ENCODE measurements at places on chromosomes 5 and 9. TPM values are rescaled to one million over a fixed set of nuclear protein-coding genes. Genes with fewer than 3 reads are reported as not detected.
A peak's percentile ranks its signal among the peaks of the same experiment; 100 is the strongest.

GRCh38 chr5:138901716-138902115 is 26.6 kb upstream of the LRRTM2 start:
- peaks cover 6% of the 10 kb centered on the region for H3K4me1 ChIP-seq
- no peak overlapping the region for H3K4me3 ChIP-seq
- no peak overlapping the region for H3K27ac ChIP-seq
- H3K36me3 ChIP-seq: peaks cover 15% of the 10 kb centered on the region
- DNase-seq: no peak

- H3K36me3 ChIP-seq: no peaks in the 10 kb centered on the region
- peak; percentile 26 for DNase-seq
- H3K27ac ChIP-seq: no peak overlapping the region
- no peaks in the 10 kb centered on the region for H3K4me1 ChIP-seq
- no peaks in the 10 kb centered on the region for H3K27me3 ChIP-seq
Observed at GRCh38 chr9:108416324-108416723, 439.5 kb downstream of the ACTL7B start.

DNA sequence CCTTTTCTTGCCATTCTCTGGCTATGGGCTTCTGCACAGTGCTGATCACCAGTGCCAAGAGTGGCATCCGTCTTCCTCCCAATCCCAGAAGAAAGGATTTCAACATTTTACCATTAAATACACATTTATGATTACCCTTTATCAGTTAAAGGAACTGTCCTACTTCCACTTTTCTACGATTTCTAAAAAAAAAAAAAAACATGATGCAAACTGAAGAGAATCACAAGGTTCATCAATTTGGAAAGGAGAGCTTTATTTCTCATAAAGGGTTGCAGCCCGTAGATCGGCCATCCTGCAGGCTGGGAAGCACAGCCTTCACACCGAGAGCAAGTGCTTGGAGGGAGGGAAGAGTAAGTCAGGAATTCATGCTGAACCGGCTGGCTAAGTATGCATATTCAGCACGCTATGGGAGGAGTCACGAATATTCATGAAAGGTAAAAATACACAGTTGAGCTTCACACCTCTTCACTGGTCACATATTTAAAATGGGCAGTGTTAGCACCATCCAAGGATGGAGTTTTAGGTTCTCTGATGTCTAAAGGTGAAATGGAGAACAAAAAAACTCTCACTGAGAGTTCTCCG is 52.5 kb upstream of the SEMA4D start:
- peak; percentile 51 for DNase-seq
- no peaks in the 10 kb centered on the region for H3K36me3 ChIP-seq
- H3K4me3 ChIP-seq: no peak overlapping the region
- H3K27me3 ChIP-seq: no peaks in the 10 kb centered on the region

- H3K27me3 ChIP-seq: no peaks in the 10 kb centered on the region
- peaks cover 5% of the 10 kb centered on the region for H3K4me1 ChIP-seq
- H3K36me3 ChIP-seq: no peaks in the 10 kb centered on the region
- no peak overlapping the region for H3K27ac ChIP-seq
Observed at GRCh38 chr5:82850393-82850792, 226.8 kb downstream of the TMEM167A start.

GRCh38 chr9:120928483-120929228 is 2.1 kb upstream of the TRAF1 start:
- H3K27ac ChIP-seq: no peak overlapping the region
- H3K27me3 ChIP-seq: peaks cover 15% of the 10 kb centered on the region
- H3K4me1 ChIP-seq: peaks cover 44% of the 10 kb centered on the region
- peak overlapping the region; percentile 93 for H3K4me3 ChIP-seq
- DNase-seq: peak; percentile 76

- H3K27ac ChIP-seq: no peak overlapping the region
- no peaks in the 10 kb centered on the region for H3K4me1 ChIP-seq
- no peaks in the 10 kb centered on the region for H3K27me3 ChIP-seq
- no peaks in the 10 kb centered on the region for H3K36me3 ChIP-seq
- peak; percentile 63 for DNase-seq
Observed at GRCh38 chr5:78162253-78162862, 132.1 kb downstream of the AP3B1 start.

DNA sequence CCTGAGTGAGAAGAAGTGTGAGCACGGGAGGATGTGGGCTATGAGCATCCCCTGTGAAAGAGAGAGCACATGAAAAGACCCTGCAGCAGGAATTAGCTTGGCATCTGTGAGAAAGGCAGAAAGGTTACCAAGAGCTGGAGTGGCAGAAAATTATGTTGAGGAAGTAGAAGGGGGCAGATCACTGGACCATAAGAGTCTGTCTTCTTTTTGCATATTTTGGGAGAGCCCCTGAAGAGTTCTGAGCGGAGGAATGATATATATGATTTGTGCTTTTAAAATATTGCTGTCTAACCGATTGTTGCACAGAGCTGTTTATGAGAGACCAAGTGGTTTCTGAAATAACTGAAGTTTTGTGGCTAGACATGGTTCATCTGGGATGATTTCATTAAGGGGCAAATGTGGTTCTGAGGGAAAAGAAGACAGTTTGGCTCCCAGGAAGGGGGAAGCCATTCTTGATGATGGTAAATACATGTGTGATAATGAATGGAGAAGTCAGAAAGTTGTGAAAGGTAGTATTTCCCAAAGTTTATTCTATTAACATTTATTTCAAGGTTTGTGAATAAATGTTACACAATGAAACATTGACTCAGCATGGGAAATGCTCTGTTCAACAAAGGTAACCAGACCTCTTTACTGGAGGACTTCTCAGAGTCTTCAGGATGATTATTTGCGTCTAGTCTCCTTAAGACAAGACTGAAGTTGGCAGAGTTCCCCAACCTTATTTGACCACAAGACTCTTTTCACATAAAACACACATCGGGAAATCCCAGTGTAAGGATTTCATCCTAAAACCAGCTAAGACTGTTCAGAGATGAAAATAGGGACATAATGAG is 31.5 kb upstream of the ADRB2 start:
- no peaks in the 10 kb centered on the region for H3K27me3 ChIP-seq
- no peak for DNase-seq
- no peaks in the 10 kb centered on the region for H3K36me3 ChIP-seq
- H3K27ac ChIP-seq: no peak overlapping the region

- DNase-seq: no peak
- no peak overlapping the region for H3K27ac ChIP-seq
- H3K4me3 ChIP-seq: no peak overlapping the region
- H3K36me3 ChIP-seq: no peaks in the 10 kb centered on the region
- H3K27me3 ChIP-seq: no peaks in the 10 kb centered on the region
Observed at GRCh38 chr5:99460701-99461100, 531.9 kb upstream of the CHD1 start.

DNA sequence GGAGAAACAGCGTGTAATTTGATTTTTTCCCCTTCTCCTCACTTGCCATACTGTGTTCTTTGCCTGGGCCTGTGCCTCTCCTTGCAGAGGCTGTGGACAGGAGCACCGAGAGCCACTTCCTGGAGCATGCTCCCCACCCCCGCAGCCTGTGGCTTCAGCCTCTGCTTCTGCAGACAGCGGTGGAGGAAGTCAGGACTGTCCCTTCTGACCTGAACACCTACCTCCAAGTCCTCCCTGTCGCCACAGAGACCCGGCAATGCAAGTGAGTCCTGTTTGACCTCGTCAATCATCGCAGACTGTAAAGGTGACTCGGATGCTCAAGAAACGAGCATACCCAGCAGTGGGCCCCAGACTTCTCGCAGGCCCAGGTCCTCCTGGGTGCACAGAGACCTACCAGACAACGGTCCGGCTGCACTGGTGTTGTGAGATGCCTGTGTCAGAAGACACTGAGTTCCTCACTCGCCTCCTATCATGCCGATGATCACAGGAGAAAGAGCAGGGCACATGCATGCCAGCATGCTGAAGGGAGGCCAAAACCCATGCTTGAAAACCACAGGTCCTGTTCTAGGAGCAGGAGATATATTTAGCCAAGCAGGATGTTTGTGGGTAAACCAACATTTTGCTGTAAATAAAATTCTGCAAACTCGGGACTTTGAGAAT is 198.8 kb downstream of the AUH start:
- no peak overlapping the region for H3K27ac ChIP-seq
- peaks cover 7% of the 10 kb centered on the region for H3K4me1 ChIP-seq
- no peaks in the 10 kb centered on the region for H3K27me3 ChIP-seq
- no peak overlapping the region for H3K4me3 ChIP-seq
- no peak for DNase-seq
- no peaks in the 10 kb centered on the region for H3K36me3 ChIP-seq

DNA sequence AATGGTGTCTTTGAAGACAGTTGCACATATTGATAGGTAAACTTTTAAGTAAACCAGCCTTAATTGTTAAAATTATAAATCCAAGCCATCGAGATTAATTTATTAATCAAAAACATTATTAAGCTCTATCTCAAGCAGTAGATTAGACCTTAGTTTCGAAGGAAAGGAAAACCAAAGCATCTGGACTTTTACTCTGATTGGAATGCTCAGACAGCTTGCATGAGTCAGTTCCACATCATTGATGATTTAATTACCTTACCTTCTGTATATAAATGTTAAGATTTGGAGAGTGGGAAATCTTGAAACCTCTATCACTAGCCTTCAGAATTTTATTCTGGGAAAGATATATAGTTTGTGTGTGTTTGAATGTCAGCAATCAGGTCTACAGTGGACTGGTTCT is 23.9 kb downstream of the DCP2 start:
- peaks cover 41% of the 10 kb centered on the region for H3K36me3 ChIP-seq
- H3K4me1 ChIP-seq: peaks cover 4% of the 10 kb centered on the region
- DNase-seq: no peak
- no peak overlapping the region for H3K4me3 ChIP-seq
- H3K27me3 ChIP-seq: no peaks in the 10 kb centered on the region
- H3K27ac ChIP-seq: no peak overlapping the region

Gene MORN5
- not detected for total RNA-seq

Gene TRIM36
- total RNA-seq: 10.1 TPM

Gene SMIM3
- total RNA-seq: 7.6 TPM

Gene PHAX
- total RNA-seq: 75.9 TPM

Gene MVB12B
- total RNA-seq: 4.0 TPM

Gene PCDHGB4
- total RNA-seq: 16.6 TPM

Gene FOXD4L6
- total RNA-seq: 0.21 TPM

Gene TOR2A
- total RNA-seq: 23.5 TPM

Measured in GM23338 (cell line).